ENCODE measurements at places on chromosomes 7 and 10. TPM values are rescaled to one million over a fixed set of nuclear protein-coding genes. Genes with fewer than 3 reads are reported as not detected.

The TSPAN12 gene
- polyA plus RNA-seq, result 188 TPM

The ADCYAP1R1 gene
- polyA plus RNA-seq, result 1.2 TPM

The GET4 gene
- polyA plus RNA-seq, result 29.7 TPM

The ACTL6B gene
- polyA plus RNA-seq, result not detected

- DNase-seq, result no peak
Measured at GRCh38 chr7:132275416-132276233, 300.6 kb downstream of the PLXNA4 start.

- DNase-seq, result no peak
Measured at GRCh38 chr7:100469227-100470044, 5.4 kb upstream of the SPACDR start.

GRCh38 chr7:24981171-24981951 is 1.4 kb upstream of the OSBPL3 start:
- DNase-seq, result no peak

GRCh38 chr10:119441921-119442757 is 100.4 kb downstream of the RGS10 start:
- DNase-seq, result no peak

DNA sequence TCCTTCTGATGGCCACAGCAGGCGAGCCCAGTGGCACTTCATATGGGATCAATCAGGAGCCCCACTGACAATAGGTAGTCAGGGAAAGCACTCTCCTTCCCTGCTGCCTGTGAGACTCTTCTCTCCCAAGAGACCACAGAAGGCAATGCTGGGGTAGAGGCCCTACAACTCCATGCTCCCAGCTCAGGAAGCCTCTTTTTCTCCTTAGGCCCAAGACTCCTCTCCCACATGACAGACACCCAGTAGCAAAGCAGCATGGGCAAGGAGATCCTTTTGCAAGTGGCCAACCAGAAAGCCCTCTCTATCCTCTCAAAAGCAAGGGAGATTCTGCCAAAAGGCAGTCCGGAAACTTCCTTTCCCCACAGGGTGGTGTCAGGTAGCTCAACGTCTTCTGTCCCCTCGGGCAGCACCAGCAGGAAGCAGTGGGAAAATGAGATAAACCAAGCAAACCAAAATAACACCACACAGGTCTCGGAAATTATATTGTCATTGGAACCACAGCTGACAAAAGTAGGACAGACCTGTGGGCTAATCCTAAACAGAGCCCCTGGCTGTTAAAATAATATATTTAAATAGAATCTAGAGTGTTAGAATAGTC is 172.7 kb upstream of the GDF10 start:
- DNase-seq, result no peak

DNA sequence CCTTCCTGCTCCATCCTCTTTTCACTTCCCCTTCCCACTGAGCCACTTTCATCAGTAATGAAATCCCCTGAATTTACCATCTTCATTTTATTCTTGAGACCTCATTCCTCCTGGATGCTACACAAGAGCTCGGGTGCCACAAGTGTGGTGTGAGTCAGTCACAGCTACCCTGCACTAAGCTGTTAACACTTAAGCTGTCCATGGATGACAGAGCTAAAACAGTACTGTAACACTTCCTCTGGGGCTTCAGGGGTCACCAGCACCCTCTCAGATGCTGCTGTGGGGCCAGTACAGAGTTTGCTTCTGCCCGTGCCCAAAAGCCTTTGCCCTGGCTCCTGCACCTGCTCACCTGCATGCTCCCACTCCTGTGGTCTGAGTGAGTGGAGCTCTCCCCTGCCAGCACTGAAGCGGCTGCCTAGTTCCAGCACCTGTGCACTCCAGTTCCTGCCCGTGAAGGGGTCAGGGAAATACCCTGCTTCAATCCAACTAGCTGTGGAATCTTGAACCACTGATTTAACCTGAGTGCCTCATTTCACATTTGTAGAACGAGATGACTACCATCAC is 71.9 kb downstream of the POT1 start:
- DNase-seq, result no peak

DNA sequence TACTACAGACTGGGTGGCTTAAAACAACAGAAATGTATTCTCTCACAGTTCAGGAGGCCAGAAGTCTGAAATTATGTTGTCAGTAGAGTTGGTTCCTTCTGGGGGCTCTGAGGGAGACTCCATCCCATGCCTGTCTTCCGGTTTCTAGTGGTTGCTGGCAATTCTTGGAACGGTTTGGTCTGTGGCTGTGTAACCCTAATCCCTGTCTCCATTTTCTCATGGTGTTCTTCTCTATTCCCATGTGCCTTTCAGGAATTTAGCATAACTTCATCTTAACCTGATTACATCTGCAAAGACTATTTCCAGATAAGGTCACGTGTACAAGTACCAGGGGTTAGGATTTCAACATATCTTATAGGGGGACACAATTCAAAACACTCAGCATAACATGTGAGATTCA is 73.2 kb downstream of the FAM241B start:
- no peak for DNase-seq

GRCh38 chr10:80468002-80468401 is 13.9 kb downstream of the TSPAN14 start:
- DNase-seq, result no peak

DNA sequence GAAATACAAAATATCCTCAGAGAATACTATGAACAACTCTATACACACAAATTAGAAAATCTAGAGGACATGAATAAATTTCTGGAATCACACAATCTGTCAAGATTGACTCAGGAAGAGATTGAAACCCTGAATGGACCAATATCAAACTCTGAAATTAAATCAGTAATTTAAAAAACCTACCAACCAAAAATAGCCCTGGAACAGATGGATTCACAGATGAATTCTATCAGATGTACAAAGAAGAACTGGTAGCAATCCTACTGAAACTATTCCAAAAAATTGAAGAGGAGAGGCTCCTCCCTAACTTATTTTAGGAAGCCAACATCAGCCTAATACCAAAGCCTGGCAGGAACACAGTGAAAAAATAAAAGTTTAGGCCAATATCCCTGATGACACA is 190.0 kb downstream of the HPSE2 start:
- DNase-seq, result no peak

DNA sequence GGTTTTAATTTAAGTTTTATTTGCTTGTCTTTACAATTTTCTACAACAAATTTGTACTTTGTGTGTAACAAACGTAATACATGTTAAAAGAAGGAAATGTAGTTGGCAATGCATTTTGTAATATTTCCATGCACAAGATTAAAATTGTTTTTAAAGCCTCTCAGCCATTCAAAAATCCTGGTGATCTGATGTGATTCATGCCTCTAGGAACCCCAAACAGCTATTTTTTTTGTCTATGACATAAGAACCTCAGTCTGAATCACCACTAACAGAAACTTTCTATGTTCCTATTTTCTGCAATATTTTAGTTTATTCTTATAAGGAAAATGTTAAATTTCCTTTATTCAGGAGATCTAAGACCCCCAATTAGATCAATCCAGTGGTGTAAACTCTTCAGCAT is 183.1 kb upstream of the YAE1 start:
- no peak for DNase-seq

DNA sequence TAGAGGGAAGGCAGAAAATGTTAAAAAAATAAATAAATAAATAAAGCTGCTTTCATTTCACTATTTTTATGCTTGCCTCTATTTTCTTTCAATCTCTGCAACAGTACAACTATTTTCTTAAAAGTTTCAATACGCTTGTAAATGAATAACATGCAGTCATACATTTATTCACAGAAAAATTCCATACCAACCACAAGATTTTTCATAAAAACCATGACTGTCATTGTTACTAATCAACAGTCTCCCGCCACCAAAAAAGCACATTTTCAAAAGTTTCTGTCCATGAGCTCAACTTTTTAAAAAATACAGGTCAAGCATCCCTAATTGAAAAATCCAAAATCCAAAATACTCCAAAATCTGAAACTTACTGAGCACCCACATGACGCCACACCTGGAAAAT is 5.3 kb downstream of the PARD3 start:
- no peak for DNase-seq

DNA sequence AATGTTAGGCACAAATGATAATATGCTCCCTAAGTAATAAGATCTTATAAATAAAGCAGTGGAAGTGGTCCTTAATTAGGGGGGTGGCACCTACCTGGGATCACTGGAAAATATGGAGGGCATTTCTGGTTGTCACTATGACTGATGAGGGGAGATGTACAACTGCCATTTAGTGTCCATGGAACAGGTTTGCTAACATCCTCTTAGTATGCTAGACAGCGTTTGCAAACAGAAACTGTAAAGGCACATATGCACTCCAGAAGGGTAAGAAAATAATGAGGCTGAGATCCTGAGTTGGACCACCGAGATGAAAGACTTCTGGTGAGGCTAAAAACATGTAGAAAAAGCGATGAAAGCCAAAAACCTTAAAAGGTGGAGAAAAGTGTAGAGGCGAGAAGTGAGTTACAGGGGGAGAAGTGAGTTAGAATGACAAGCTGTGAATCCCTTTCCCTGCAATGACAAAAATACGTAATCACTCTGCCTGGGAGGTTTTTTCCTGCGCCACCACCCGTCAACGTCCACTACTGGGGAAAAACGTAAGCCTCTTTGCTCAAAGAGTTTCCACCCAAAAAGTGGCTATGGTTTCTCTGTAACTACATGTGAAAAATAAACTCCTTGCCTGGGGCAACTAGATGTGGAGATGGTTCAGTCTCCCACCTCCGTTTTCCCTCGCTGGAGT is 767 bp downstream of the KRIT1 start:
- DNase-seq, result no peak
